ENCODE measurements at places on chromosomes 11 and 22. TPM values are rescaled to one million over a fixed set of nuclear protein-coding genes. Genes with fewer than 3 reads are reported as not detected.

The MMP13 gene
- 0.15 TPM for total RNA-seq

The BACE1 gene
- 10.8 TPM for total RNA-seq

The PDE2A gene
- 1.0 TPM for total RNA-seq

The MMP11 gene
- 0.32 TPM for total RNA-seq

The PLAAT5 gene
- total RNA-seq: not detected

The NAP1L4 gene
- 123 TPM for total RNA-seq

The PRRG4 gene
- total RNA-seq: 1.2 TPM

The SNAP29 gene
- total RNA-seq: 18.8 TPM

The MYRF gene
- 20.8 TPM for total RNA-seq

The BEST1 gene
- 2.3 TPM for total RNA-seq

The FOLH1 gene
- not detected for total RNA-seq

The OR51E2 gene
- not detected for total RNA-seq

The PRR33 gene
- not detected for total RNA-seq

The BLID gene
- not detected for total RNA-seq

The ROBO3 gene
- 2.7 TPM for total RNA-seq

The KDM4D gene
- total RNA-seq: 0.40 TPM

The BCO2 gene
- 1.9 TPM for total RNA-seq

The OR5P2 gene
- total RNA-seq: not detected

The TECTA gene
- total RNA-seq: 0.04 TPM

The TRPC6 gene
- 0.71 TPM for total RNA-seq

The GRAP2 gene
- total RNA-seq: not detected

The BRSK2 gene
- total RNA-seq: 7.9 TPM

The CCDC117 gene
- total RNA-seq: 11.0 TPM

The EFCAB6 gene
- total RNA-seq: 0.34 TPM

The OR4D11 gene
- not detected for total RNA-seq

The PATE1 gene
- not detected for total RNA-seq

The SELENOM gene
- 66.5 TPM for total RNA-seq

The TRIM21 gene
- total RNA-seq: 22.2 TPM

The MRGPRX3 gene
- not detected for total RNA-seq

The RASSF10 gene
- 3.4 TPM for total RNA-seq

The APOBEC3H gene
- total RNA-seq: not detected

The GLYATL1 gene
- not detected for total RNA-seq

The OR5B12 gene
- total RNA-seq: not detected

The OR5D14 gene
- total RNA-seq: not detected

The SMIM38 gene
- total RNA-seq: 0.09 TPM

The TMEM258 gene
- 246 TPM for total RNA-seq

The RAG1 gene
- total RNA-seq: not detected

The TNNI2 gene
- not detected for total RNA-seq

The C11orf91 gene
- 0.85 TPM for total RNA-seq

The TMPRSS5 gene
- total RNA-seq: 0.09 TPM

The RELA gene
- 76.8 TPM for total RNA-seq

The SPDYC gene
- total RNA-seq: not detected

Data from A549 treated with ZK216348 at 1 μM for 4 hours (cell line).